A549 treated with ZK216348 at 1 μM for 4 hours (cell line): ENCODE measurements at places on chromosomes 5 and 9. TPM values are rescaled to one million over a fixed set of nuclear protein-coding genes. Genes with fewer than 3 reads are reported as not detected.

TERT gene
- total RNA-seq = 1.4 to 3.5 TPM (median 2.9 TPM) in 5 replicates

LCN10 gene
- total RNA-seq = not detected in 5 replicates

POU5F2 gene
- total RNA-seq = 0.04 TPM in 1 of 5 replicates, not detected in the others

IFNA16 gene
- total RNA-seq = not detected in 5 replicates

IFNA17 gene
- not detected in 5 replicates for total RNA-seq

STOML2 gene
- 175 to 265 TPM (median 255 TPM) in 5 replicates for total RNA-seq

S1PR3 gene
- 49.8 to 71.1 TPM (median 63.9 TPM) in 5 replicates for total RNA-seq

SPINK1 gene
- total RNA-seq = 0.55 to 1.0 TPM (median 0.99 TPM) in 5 replicates

EIF4E1B gene
- not detected in 5 replicates for total RNA-seq

PCDHGA6 gene
- 0.05 to 0.29 TPM (median 0.20 TPM) in 5 replicates for total RNA-seq

RORB gene
- total RNA-seq = not detected in 5 replicates

CDC25C gene
- total RNA-seq = 10.3 to 13.5 TPM (median 10.6 TPM) in 5 replicates

GRIN3A gene
- not detected in 5 replicates for total RNA-seq
